Stimulated activated CD8-positive, alpha-beta memory T cell treated with anti-CD3 and anti-CD28 coated beads, Interleukin-2, amount 100 ng/mL, for 48 hours (primary cell): ENCODE measurements at places on chromosomes 13 and 19.

GRCh38 chr13:88675347-88675996 is 1004.3 kb downstream of the SLITRK5 start:
- DNase-seq: no peak

DNA sequence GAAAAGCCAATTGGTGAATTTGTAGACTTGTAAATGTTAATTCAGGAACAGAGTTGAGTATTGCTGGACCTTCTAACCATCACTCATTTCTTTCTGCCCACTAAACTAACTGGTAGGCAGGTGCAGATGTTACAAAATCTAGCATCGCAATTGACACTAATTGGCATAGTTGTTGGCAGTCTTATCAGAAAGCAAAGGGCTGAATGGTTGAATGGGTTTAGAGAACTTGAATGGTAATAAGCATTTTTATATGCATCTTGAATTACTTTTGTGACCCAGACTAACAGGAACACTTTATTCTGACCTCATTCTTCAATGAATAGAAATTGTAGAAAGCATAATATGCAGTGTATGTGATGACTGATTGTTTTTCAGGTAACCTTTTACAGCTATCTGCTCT is 189.1 kb downstream of the GGACT start:
- no peak for DNase-seq

GRCh38 chr19:15463861-15464371 is 428 bp downstream of the RASAL3 start:
- peak; percentile 60 for DNase-seq

- DNase-seq: no peak
Measured at GRCh38 chr19:7067716-7068115, 1.8 kb upstream of the ZNF557 start.

GRCh38 chr19:57434386-57435061 is 601 bp upstream of the ZNF749 start:
- no peak for DNase-seq

DNA sequence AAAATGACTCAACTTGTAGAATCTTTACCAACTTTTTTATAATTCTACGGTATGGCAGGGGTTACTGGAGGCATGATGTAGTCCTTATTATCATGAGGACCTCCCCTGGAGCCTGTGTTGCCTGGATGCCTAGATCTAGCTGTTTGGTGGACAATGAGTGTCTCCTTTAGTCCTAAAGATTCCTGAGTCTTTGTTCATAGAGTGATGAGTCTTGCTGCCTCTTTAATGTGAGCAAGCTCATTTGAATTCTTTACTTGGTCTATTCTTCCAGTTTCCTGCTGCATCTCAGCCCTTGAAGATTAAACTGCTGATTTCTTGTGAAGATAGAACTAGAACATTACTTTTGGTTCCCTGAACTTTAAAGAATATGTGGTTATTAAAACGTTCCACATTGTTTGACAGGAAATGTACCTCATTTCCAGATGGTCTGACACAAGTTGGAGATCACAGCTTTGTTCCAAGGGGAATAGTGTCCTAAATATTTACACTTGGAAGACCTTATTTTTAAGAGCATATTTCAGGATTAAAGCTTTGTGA is 51.9 kb downstream of the SLAIN1 start:
- DNase-seq: no peak

- no peak for DNase-seq
Measured at GRCh38 chr13:100349594-100349993, 239.0 kb downstream of the GGACT start.

GRCh38 chr13:24145240-24145639 is 15.3 kb upstream of the SPATA13 start:
- no peak for DNase-seq
